ENCODE measurements at places on chromosomes 4 and X.

DNA sequence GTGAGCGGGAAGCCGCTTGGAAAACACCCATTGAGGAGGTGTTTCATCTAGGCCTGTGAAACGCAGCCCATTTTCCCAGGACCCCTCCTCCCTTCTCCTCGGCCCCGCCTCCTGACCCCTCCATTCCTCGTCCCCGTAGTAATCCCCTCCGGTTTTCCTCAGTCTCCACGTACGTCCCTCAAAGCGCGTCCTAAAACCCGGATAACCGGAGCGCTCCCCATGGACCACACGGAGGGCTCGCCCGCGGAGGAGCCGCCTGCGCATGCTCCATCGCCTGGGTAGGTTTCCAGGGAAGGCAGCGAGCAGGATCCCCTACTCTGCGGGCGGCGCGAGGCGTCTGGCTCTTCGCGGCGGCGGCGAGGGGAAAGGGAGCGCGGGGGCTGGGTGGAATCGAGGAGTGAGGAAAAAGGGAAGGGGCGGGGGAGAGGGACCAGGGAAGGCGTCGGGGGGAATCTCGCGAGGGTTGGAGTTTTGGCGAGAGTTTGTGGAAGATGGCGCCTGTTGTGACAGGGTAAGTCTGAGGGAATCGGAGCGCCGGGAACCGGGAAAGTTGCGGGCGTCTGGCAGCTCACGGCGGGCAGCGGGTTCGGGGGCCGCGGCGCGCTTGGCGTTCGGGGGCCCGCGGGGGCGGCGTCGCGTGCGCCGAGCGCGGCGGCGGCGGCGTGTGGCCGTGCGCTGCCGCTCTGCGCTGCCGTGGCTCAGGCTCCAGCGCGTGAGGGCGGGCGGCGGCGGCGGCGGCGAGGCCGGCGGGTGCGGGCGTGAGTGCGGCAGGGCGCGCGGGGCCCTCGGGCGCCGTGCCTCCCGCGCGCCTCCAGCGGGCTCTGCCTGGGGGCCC, at the start of gene RBPJ:
Gene RBPJ, plus strand, starts transcription at position 477 of the 835 bp plus-strand sequence. Its CDS starts 15 bp downstream, at position 492.
- peak; percentile 97 for DNase-seq

DNA sequence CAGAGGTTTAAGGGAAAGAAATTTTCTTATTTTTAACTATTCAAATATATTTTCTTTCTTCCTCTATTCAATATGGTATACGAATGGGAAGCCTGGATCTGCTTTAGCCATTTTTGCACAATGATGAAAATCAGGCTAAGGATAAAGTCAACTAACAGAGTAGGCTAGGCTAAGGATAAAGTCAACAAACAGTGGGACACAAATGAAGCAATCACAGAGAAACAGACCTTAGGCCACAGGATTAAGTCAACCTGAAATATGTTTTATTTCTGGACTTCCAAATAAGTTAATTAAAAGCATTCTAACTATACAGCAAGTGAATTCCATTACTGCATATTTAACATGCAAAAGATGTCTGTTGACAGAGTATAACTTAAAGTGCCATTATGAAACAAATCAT, 17.0 kb downstream of the DYNLT3 start:
- no peak for DNase-seq

GRCh38 chr4:121199742-121200561, 35.8 kb upstream of the TNIP3 start:
- DNase-seq = no peak

GRCh38 chr4:153207027-153207426, 2.8 kb downstream of the TRIM2 start:
- DNase-seq = no peak

DNA sequence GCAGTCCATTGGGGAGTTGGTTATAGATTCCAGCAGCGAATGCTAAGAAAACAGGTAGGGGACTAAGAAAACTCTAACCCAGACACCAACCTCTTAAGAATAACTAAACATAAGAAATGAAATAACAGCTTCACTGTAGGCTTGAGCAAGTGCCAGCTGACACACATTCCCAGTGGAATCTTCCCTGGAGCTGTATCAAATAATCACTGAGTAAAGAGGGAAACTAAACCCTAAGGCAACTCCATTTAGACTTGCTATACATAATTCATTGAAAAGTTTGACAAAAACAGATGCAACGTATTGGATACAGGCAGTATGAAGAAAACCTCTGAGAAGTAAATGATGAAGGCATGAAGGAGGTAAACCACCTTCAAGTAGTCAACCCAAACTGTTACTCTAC, 293.5 kb downstream of the OPHN1 start:
- no peak for DNase-seq

DNA sequence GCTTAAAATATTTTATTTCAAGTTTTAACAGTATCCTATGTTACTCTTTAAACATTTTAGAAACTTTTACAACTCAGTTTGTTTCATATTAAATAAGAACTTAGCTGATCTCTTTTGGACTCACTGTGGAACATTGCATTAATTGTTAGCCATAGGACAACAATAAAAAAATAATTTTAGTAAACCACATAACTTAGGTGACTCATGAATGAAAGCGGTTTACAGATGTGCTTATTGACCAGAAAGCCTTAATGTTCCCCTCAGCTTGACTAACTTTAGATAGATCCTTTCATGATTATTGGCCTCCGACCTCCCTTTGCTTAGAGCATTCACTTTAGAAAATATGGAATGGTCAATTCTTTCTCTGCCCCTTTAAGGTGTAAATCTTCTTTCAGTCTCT, 783.5 kb upstream of the MAGEB2 start:
- peak; percentile 9 for DNase-seq

GRCh38 chr4:47879458-47879857, 34.9 kb downstream of the NFXL1 start:
- no peak for DNase-seq

DNA sequence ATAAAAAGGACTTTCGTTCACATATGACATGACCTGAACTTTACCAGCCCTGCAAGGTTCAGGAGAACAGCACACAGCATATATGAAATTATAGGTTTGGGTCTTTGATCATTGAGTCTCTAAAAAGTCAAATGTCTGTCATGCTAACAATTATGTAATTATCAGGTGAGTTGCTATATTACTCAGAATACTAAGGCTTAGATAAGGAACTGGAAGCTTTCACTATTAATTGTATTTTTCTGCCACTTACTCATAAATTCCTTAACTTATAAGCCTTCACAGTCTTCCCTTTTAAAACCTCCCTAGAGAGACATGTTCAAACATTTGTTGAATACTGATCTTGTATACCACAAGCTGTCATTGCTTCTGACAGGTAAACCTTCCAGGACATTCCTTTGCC, 292.8 kb upstream of the MAGEB2 start:
- DNase-seq = no peak

GRCh38 chr4:40247350-40247749, 50.5 kb downstream of the RHOH start:
- DNase-seq = no peak

- DNase-seq = no peak
These were observed 24.2 kb downstream of the PCDH7 start for GRCh38 chr4:30744386-30744785.

GRCh38 chr4:171759274-171759673, 53.9 kb upstream of the GALNTL6 start:
- no peak for DNase-seq
